ENCODE measurements at places on chromosomes 1 and 21. TPM values are rescaled to one million over a fixed set of nuclear protein-coding genes. Genes with fewer than 3 reads are reported as not detected.
A peak's percentile ranks its signal among the peaks of the same experiment; 100 is the strongest.

AXDND1 gene
- not detected for total RNA-seq

CD1B gene
- not detected for total RNA-seq

FCRLB gene
- 1.9 TPM for total RNA-seq

ALX3 gene
- total RNA-seq: not detected

CYYR1 gene
- 1.5 TPM for total RNA-seq

ADORA1 gene
- 4.2 TPM for total RNA-seq

KRTAP6-3 gene
- not detected for total RNA-seq

SEC16B gene
- 1.2 TPM for total RNA-seq

OR2L13 gene
- total RNA-seq: not detected

GRCh38 chr1:43152866-43153265 lies 19.2 kb downstream of the EBNA1BP2 start:
- DNase-seq: no peak

DNA sequence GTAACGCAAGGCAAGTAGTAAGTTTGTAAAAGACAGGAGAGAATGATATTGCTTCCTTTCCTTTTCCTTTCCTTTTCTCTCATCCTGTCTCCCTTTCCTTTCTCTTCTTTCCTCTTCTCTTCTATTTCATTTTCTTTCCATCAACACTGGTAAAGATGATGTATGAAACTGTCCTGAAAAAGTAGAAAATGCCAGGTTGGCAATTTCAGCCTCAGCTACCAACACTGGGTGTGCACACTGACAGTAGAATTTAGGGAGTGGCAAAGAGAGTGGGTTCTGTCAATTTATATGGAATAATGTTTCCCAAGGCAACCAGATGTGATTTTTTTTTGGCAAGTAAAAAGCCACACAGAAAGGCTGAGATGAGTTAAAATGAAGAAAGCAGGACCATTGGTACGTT lies 155.7 kb upstream of the ZRANB2 start:
- no peak for DNase-seq

DNA sequence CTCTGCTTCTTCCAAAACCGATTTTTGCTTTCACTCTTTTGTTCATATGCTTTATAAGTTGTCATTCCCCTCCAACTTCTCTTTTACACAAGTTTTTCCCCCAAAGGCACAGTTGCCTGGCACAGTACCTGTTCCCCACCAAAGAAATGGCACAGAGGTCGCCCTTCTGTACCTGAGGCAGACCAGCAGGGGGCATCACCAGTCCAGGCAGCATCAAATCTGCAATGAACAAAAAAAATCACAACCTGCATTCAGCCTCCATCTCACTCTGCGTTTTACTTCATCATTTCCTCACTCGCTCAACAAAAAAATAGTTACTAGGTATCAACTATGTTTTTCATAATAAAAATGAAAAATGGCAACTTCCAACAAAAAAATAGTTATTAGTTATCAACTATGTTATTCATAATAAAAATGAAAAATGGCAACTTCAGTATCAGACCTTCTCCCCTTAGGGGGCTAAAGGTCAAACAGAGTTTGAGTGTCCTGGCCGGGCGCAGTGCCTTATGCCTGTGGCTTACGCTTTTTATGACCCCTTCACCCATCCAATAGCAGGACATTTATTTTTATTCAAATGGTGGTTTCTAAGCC lies 4.1 kb downstream of the EIF2D start:
- DNase-seq: peak; percentile 31

DNA sequence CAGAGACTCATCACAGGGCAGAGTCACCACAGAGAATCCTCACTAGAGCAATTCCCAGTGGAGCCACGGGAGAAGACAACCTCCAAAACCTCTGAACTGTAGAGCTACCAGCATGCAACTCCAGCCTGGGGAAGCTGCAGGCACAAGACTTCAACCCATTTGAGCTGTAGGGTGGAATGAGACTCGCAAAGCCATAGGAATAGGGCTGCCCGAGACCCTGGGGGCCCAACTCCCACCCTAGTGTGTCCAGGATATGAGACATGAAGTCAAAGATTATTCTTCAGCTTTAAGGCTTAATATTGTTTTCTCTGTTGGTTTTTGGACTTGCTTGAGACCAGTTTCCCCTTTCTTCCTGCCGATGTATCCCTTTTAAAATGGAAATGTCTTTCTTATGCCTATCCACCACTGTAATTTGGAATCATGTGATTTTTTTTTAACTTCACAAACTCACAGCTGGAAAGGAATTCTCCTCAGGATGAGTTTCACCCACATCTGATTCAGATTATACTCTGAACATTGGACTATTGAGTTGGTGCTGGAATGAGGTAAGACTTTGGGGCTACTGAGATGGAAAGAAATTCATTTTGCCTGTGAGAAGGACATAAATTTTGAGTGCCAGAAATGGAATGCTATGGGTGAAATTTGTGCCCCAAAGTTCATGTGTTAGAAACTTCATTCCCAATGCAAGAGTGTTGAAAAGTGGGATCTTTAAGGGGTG lies 59.6 kb upstream of the ST6GALNAC5 start:
- DNase-seq: no peak

- no peak for DNase-seq
Measured at GRCh38 chr1:232355162-232356006, 274.5 kb downstream of the SIPA1L2 start.

DNA sequence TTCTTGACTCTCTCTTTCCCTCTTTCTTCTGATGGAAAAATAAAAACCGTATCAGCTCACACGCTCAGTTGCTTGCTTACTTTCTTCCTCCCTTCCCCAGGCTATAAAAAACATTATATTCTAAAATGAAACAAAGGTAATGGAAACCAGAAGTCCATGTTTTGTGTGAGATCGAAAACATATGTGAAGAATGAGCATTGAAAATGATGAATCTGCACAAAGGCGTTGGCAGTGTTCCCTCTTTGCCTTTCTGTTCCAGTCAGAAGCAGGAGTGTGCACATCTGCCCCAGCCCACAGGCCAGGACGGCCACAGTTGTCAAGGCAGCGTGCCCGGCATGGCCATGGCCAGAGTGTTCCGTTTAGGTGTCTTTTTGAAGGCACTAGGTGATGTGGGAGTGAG lies 185.3 kb upstream of the USP24 start:
- no peak for DNase-seq

DNA sequence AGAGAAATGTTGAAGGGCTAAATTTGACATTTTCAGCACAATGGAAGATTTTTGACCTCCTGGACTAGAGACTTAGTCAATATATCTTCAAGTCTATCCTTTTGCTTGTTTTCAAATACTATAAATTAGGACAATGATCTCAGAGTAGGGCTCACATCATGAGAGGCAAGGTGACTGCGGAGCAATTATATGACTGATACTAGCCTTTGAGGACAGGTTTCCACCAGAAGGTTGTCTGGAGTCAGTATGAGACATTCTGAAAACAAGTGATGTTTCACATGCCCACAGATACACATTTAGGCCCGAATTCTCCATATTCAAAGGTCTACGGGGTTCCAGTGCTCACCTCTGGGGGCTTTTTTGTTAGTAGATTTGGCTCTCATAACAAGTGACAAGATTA lies 142.3 kb upstream of the SAMSN1 start:
- DNase-seq: no peak

DNA sequence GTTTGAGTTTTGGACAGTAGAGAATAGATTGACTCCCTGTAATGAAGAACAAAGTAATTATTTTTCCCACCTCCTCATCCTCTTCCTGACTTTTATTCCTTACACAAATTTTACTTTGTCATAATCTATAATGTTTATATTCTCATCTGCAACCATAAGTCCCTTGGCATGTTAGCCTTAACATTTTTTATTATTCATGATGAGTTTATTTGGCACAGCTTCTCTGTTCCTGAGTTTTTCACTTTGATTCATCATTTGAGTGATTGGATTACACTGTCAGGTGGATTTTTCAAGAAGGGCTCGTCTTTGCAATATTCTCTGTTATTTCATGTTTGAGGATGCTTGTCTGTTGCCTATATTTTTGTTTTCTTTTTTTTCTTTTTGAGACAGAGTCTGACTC lies 35.7 kb downstream of the TNFRSF8 start:
- no peak for DNase-seq

GRCh38 chr1:202540014-202540413 lies 170.2 kb downstream of the SYT2 start:
- no peak for DNase-seq

- DNase-seq: no peak
Measured at GRCh38 chr1:14899686-14900085, 253.9 kb upstream of the TMEM51 start.

DNA sequence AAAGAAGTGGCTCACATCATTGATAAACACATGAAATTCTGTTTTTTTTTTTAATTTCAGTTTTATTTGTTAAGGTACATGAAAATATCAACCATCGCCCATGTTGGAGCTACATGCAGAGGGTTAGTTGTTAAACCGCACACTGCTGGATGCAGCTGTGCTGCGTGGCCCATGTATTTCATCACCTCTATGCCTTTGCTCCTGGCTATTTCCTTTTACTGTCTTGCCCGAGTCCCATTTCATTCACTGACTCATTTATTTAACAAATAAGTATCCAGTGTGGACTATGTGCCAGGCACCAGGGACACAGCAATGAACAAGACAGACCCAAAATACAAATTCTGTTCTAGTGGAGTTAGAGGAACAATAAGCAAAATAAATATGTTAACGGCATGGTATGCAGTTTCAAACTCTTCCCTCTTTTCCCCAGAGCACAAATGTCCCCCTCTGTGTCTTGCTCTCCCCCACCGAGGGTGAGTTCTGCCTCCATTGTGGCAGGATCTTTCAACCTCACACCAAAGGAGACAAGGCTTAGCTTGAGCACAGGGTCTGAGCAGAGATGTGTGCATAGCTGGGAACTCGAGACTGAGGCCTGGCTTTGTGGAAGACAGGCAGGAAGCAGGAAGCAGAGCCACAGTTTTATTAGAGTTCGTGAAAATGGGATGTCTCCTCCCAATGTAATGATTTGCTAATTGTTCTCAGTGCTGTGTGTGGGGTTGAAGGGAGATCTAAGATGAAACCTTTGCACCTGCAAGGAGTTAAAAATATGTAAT lies 44.6 kb downstream of the MAN1C1 start:
- DNase-seq: peak; percentile 29

DNA sequence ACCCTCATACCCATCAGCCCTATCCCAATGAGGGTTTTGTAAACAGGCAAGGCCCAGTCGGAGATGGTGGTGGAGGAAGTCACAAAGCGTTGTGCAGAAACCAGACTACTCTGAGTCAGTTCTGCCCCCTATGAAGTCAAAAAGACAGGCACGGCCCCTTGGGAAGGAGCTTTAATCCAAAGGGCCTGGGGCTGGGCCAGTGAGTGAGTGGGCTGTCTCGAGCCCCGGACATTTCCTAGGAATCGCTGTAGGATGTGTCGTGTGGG lies 442 bp upstream of the AHCYL1 start:
- no peak for DNase-seq

GRCh38 chr1:155649676-155650075 lies 38.9 kb downstream of the YY1AP1 start:
- DNase-seq: no peak

- no peak for DNase-seq
Measured at GRCh38 chr1:18463984-18464664, 16.6 kb upstream of the KLHDC7A start.

DNA sequence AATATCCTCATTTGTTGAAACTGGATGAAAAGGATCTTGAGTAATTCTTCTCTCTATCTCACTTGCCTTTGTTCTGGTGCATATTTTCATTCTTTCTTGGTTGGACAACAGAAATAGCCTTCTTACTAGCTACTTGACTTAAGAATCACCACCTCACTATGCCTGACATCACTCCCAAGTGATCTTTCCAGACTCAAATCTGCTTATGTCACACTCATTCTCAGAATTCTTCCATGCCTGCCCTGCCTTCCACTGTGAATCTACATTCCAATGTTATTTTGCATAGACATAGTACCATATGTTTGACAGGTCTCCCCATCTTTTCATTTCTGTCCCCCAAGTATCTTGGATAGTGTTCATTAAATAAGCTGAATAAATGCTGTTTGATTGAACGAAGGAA lies 78.5 kb upstream of the DPYD start:
- DNase-seq: peak; percentile 61

DNA sequence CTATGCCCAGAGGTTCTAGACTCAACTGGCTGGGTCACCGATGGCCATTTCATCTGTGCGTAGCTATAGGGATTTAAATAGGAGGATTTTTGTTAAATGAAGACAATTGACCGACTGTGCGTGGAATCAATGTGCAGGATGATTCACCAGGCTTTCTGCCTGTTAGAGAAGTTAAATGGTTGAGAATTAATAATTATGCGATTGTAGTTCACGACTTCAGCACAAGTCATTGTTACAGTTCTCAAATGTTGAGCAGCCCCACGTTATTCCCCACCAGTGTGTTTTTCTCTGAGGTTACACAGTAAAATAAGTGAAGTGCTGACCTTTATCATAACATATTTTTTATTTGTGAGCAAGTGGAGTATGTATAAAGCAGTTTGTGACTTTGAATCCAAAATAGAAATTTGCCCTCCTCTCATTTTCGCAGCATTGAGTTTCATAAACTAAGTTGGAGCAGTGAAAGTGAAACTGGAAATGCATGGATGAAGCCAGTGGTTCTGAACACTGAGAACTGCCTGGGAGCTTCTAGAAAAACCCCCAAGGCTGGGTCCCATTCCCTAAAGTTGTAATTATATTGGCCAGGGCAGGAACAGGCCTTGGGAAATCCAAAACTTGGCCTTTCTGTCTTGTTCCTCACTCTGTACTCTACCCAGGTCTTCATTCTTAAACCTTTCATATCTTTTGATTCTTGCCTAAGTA lies 102.6 kb downstream of the GALNT2 start:
- DNase-seq: peak; percentile 52

- no peak for DNase-seq
Measured at GRCh38 chr1:38296047-38296446, 249.5 kb upstream of the POU3F1 start.

- DNase-seq: no peak
Measured at GRCh38 chr1:109040627-109040988, 1.3 kb downstream of the WDR47 start.

DNA sequence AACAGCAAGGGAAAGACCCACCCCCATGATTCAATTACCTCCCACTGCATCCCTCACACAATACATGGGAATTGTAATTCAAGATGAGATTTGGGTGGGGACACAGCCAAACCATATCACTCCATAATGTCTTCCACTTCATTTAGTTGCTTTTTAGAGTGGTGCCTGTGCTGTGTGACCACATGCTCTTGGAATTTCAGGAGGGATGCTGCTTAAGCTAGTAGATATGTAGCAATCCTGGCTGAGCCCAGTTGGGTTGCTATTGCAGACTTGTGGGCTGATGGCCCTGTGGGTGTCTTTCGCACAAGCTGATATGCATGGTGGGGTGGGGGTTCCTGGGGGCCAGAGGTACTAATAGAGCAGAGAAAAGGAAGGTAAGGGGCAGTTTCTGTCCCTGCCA lies 160.4 kb upstream of the SYT6 start:
- DNase-seq: no peak

- DNase-seq: no peak
Measured at GRCh38 chr1:187143783-187144182, 315.0 kb downstream of the PLA2G4A start.

- no peak for DNase-seq
Measured at GRCh38 chr1:10200620-10201019, 9.8 kb upstream of the KIF1B start.
